T-helper 9 cell (primary cell): ENCODE measurements at places on chromosomes 1 and 21.

DNA sequence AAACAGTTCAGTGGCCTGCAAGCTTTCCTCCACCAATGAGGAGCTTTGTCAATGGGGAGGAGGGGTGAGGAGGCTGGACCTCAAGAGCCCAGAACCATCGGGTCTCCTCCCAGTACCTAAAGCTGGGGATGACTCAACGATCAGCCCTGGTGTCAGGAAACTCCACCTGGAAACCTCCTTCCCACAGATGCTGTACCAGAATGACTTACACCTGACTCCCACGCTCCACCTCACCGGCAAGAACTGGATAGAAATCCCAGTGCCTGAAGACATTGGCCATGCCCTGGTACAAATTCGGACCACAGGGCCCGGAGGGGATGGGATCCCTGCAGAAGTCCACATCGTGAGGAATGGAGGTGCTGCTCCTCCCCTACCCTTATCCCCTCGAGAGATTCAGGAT lies 11.4 kb downstream of the TMEM81 start:
- DNase-seq = no peak

- DNase-seq = no peak
Observed at GRCh38 chr1:30255111-30255724, 468.2 kb downstream of the MATN1 start.

DNA sequence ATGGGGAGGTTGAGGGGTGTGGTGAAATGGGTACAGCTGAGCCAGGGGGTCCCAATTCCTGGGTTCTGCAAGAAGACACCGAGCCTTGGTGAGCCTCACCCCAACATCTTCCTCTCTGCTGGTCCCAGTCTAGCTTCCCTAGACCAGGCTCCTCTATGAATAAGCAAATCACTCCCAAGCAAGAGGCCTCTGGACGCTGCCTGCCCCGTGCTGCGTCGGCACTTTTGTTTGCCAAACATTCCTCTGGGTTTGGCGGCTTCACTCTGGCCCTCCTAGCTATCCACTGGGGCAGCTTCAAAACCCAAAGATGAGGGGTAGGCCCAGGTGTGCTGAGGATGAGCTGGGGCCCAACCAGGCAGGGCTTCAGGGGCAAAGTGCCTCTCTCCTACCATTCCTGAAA lies 137.1 kb upstream of the CD34 start:
- DNase-seq = no peak

GRCh38 chr1:15124362-15125100 lies 29.0 kb upstream of the TMEM51 start:
- no peak for DNase-seq

GRCh38 chr1:171727778-171728177 lies 14.1 kb downstream of the VAMP4 start:
- DNase-seq = no peak

DNA sequence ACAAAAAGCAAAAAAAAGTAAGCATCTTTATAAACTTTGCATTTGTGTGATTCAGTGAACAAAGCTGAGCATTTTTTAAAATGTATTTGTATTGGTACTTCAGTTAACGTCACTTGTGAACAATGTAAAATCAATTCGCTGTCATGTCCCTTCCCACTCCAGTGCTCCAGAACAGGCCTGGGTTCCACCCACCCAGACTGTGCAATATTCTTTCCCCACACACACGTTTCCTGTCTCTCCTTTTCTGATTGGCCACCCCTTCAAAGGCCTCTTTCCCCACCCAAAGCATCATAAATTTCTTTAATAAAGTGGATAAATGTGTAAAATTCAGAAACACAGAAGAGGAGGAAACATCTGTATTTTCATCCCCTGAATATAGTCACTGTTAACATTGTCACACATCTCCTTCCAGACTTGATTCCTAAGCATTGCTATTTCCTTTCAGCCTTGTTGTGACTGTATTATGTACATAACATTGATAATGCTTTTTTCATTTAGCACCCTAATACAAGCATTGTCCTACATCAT lies 12.0 kb downstream of the CLEC20A start:
- no peak for DNase-seq

DNA sequence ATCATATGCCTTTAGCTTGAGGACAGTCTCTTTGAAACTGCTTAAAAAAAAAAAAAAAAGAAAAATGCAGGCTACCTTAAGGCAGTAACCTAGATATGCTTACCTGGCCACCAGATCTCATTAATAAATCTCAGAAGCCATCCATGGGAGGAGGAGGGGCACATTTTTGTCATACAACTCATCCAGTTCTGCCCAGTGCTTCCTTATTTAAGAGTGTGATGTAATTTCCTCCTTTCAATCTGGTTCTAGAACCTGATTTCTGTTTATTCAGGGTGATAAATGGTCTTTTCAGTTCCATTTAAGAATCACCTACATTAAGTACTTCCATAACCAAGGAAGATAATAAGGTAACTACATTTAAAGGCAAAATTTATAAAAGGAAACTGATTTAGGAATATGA lies 6.1 kb downstream of the ERRFI1 start:
- DNase-seq = no peak

DNA sequence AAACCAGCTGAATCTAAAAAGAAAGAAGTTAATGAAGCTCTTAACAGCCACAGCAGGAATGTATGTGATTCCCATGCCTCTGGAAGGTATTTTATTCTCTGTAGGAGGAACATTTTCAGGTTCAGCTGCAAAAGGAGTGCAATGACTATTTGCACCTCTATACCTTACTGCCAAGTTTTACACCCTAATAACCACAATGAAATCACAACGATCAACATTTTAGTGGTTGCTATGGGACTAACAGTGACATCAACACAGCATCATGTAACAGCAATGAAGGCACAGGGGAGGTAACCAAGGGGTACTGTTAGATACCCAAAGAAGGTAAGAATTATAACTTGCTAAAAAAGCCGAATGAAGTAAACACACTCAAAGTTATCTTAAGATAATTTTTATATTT lies 116.3 kb upstream of the HP1BP3 start:
- DNase-seq = no peak

GRCh38 chr1:47416319-47417169 lies 459 bp downstream of the FOXE3 start:
- no peak for DNase-seq

- DNase-seq = no peak
Observed at GRCh38 chr21:35202431-35202830, 153.3 kb upstream of the RUNX1 start.

- DNase-seq = no peak
Observed at GRCh38 chr1:59072583-59072947, 224.3 kb upstream of the FGGY start.

GRCh38 chr1:188499690-188500089 lies 1670.9 kb downstream of the PLA2G4A start:
- DNase-seq = no peak
